ENCODE measurements at places on chromosomes 4 and X.

DNA sequence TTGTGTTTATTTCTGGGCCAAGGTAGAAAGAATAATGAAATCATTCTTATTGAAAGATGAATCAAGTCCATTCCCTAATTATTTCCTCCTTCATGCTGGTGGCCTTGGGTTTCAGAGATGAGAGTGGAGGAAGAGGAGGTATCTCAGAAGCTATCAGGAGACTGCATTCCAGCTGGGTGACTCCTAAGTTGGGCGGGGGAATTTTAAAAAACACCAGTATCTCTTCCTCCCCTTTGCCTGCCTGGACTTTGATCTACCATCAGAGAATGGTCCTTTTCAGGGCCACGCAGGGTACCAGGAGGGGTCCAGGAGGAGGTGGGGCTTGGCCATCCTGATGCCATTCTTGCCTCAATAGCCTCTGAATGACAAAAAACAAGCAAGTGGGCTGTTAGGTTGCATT is 104.4 kb downstream of the ASMT start:
- no peak for DNase-seq

DNA sequence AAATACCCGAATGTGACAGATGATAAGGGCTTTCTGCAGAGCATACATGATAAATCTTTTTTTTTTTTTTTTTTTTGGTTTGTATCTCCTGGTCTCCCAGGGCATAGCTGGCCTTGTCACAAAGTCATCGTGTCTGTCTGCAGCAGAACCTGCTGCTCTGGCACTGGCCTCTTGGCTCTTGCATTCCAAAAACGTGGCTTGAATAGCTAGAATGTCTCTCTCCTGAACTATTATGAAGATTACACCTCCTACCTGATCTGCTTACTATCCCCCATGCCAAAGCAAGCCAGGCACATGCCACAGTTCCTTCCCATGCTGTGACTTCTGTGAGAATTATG is 50.4 kb upstream of the SCRG1 start:
- DNase-seq: no peak

GRCh38 chrX:151737494-151737893 is 2.9 kb downstream of the CNGA2 start:
- DNase-seq: no peak

DNA sequence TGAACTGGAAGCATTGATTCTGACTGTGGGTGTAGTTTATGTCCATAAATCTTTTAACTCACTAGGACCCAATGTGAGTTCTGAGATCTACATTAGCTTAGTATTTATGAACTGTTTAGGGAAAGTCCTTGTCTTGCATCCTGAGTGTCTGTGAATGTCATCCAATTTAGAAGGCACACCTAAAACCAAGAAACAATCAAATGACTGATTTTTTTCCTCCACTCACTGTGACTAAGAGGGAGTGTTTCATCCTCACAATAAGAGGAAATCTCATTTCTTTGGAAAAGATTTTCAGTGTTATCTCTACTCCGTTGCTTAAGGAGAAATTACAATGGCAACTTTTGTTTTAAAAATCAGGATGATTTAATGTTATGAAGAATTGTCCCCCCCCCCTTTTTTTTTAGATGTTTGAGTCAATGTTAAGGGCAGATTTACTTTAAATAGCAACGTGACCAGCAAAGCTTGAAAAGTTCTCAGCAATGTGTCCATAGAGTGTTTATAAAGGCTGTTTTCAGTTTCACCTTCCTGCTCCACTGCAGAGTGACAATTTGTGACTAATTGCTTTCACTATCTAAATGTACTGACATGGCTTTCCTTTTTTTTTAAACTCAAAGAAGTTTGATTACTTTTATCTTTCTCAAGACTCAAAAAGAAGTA is 173.0 kb downstream of the SPCS3 start:
- DNase-seq: no peak

GRCh38 chrX:19875050-19875431 is 12.4 kb downstream of the SH3KBP1 start:
- no peak for DNase-seq

GRCh38 chrX:17633546-17633945 is 103.7 kb upstream of the SCML1 start:
- no peak for DNase-seq

GRCh38 chrX:51461053-51462044 is 35.0 kb downstream of the NUDT11 start:
- peak; percentile 29 for DNase-seq

DNA sequence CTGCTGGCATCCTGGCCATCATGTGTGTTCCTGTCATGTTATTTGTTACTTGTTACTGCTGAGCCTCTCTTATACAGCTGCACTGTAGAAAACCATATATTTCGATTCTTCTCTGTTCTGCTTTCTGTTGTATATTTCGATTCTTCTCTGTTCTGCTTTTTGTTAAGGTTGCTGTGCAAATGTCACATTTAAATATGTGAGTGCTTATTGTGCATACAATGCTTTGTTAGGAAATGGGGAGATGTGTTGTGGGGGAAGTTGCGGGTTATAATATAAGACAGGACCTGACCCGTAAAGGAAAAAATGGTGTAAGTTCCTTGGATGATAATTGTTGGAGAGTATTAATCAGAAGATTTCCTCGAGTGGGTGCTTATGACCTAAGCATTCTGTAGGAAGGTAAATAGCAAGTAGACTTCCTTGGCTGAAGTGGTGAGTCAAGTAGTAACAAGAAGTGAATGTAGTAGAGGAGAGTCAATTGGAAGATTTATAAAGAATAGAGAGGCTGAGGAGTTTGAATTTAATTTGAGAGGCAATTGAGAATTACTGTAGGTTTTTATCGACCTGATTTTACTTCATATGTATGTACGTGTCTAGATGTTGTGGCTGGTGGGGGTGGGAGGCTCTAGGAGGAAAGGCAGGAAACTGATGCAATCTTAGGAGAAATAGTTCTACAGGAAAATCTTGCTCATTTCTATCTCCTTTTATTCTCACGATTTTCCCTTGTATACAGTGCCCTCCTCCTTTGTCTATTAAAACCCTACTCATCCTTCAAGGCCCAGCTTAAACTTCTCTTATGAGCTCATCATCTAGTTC is 8.5 kb downstream of the OGT start:
- DNase-seq: no peak

DNA sequence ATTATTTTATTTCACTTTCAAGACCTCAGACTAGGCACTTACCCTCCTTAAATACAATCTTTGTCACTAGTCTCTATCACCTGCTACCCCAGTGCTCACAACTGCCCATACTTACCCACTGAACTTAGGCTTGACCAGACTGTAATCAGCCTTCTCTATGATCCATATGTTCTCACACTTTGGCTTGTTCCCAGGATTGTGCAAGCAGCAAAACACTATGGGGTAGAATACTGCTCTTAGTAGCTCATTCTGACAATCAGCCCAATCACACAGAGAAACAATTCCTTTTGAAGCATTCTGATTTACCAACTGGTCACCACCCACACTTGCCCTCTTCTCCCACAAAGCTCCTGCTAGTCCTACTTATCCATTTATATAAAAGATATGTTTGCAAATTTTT is 878.3 kb downstream of the FSTL5 start:
- no peak for DNase-seq

GRCh38 chr4:169070071-169070894 is 60.2 kb upstream of the CBR4 start:
- no peak for DNase-seq

DNA sequence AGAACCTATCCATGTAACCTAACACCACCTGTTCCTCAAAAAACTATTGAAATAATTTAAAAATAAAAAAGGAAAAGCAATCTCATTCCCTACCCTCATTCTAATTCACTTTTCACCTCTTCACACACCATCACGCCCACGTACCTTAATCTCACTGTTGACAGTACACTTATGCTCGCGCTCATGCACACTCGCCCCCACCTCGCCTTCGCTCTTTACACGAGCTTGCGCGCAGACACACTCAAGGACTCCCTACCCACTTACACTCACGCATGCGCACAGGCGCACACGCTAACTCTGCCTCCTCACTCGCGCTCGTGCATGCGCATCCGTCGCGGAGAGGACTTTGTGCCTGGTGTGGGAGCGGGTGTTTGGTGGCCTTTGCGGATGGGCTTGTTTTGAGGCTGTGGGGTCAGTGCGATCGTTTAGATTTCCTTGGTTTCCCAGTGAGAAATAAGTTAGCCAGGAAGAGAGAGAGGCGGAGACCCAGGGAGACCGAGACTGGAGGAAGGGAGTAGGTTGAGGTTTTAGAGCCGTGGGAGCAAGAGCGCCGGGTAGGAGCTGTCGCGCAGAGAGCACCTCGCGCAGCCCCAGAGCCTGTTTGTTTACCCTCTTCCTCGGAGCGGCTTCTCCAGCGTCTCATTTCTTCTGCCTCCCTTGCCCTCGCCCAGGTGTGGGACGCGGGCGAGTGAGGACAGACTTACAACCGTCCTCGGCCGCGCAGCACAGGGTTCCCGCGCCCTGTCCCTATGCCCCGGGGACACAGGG is 8.1 kb upstream of the GSX2 start:
- peak; percentile 86 for DNase-seq

DNA sequence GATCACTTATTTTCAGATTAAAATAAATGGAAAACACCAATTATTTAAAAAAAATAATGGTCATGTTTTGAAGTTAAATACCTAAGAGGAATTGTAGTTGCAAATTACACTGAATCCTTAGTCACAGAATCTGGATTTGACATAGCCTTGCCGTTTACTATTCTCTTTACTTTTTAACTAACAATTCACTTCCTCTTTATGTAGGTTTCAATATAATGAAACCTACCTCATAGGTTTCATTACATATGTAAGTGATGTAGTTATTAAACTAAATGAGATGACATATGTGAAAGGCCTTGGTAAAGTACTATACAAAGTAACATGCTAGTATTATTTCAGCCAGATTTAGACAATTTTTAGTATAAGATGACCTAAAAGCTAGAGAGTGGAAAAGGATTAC is 6.5 kb downstream of the SPP1 start:
- no peak for DNase-seq

- no peak for DNase-seq
Measured at GRCh38 chr4:77615153-77615552, 9.5 kb downstream of the CXCL13 start.

DNA sequence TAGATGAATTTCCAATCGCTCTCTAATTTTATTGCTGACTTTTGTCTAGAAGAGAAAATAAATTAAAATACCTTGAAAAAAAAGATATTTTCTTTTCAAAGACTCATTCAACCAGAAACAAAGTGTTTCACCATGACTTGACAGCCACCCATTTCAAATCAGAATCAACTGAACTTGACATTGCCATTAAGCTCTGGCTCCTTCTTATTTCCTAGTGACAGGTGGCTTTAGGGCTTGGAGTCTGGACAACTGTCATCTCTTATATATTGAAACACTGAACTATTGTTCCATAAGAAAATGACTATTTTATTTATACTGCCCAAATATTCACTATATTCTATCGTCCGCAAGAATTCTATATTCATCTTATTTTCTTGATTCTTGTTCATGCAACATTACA is 229.2 kb downstream of the SLC39A8 start:
- no peak for DNase-seq

DNA sequence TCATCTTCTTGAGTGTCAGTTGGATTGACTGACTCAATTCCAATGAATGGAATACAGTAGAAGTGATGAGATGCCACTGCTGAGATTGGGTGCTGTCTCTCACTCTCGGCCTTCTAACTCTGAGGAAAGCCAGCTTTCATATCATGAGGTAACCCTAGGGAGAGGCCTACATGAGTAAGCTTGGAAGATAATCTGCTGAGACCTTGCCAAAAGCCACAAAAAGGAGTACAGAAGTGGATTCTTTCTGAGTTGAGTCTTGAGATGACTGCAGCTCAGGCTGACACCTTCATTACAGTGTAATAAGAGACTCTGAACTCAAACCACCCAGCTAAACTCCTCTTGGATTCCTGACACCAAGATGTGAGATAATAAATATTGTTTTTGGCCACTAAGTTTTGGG is 537.4 kb upstream of the MAGEB18 start:
- no peak for DNase-seq

DNA sequence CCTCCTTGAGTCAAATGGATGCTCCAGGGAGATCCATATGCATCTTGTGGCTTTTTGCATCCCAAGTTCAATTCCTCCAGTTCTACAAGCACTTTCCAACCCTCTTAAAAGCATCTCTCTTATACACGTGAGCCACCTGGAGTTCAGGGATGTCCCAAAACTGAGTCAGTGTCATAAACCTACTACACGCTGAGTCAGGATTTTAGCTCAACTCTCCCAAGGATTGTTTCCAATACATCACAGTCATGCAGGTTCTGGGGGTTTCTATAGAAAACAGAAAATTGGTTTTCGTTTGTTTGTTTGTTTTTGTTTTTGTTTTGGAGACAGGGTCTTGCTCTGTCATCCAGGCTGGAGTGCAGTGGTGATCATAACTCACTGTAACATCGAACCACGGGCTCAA is 25.9 kb upstream of the ESX1 start:
- DNase-seq: no peak

DNA sequence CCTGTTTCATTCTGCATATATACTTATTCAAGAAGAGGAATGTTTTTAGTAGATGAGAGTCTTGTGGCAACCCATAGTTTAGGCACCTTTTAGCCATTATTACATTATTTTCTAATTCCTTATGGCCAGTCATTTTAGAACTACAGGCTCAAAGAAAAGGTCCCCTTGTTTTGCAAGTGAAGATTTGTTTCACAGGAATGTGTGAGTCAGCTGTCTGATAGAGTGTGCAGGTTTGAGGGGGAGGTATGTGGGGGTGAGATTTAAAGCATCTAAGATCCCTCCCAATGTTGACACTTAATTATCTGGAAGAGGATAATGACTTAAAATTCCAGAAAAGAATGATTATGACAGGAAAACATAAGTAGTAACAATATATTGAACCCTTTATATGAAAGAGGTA is 495.6 kb downstream of the KCNIP4 start:
- no peak for DNase-seq

DNA sequence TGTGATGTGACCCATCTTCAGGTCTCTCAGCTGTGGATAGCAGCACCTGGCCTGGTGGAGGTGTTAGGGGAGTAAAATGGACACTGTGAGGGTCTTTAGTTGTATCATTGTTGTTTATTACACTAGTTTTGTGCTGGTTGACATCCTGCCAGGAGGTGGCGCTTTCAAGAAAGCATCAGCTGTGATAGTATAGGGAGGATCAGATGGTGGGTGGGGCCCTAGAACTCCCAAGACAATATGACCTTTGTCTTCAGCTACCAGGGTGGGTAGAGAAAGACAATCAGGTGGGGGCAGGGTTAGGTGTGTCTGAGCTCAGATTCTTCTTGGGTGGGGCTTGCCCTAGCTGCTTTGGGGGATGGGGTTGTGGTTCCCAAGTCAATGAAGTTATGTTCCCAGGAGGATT is 162.8 kb downstream of the PPP1R2C start:
- no peak for DNase-seq

GRCh38 chr4:142866685-142867084 is 20.6 kb upstream of the INPP4B start:
- DNase-seq: no peak

- no peak for DNase-seq
Measured at GRCh38 chrX:42248226-42248625, 324.9 kb upstream of the CASK start.

- DNase-seq: no peak
Measured at GRCh38 chrX:153468008-153468580, 2.3 kb downstream of the HAUS7 start.

- DNase-seq: no peak
Measured at GRCh38 chrX:25202827-25203226, 187.1 kb upstream of the ARX start.

All from CD4-positive, alpha-beta T cell treated with Interleukin-12 subunit alpha and Interleukin-12 subunit beta, for 1 hour (primary cell).